ENCODE measurements at places on chromosomes 4 and X.

GRCh38 chrX:24306440-24306839 lies 7.4 kb downstream of the SUPT20HL2 start:
- DNase-seq: no peak

- DNase-seq: no peak
Measured at GRCh38 chr4:5881340-5881739, 11.5 kb downstream of the CRMP1 start.

- DNase-seq: no peak
Measured at GRCh38 chr4:158496030-158496741, 25.5 kb upstream of the RXFP1 start.

DNA sequence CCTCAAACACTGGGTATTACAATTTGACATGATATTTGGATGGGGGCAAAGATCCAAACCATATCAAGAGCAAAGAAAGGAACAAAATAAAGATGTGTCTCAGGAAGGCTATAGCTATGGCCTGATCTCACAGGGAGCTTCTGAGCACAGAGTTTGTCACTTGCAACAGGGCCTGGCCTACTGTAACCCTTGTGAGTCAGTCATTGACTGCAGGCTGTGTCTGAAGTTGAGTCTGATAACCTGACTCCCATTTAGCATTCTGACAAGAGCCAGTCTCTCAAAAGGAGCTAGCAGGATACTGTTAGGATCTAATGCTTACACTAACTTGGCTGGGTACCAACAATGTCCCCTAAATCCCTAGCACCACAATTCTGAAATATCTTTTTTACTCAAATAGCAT lies 612.5 kb upstream of the TECRL start:
- DNase-seq: no peak

DNA sequence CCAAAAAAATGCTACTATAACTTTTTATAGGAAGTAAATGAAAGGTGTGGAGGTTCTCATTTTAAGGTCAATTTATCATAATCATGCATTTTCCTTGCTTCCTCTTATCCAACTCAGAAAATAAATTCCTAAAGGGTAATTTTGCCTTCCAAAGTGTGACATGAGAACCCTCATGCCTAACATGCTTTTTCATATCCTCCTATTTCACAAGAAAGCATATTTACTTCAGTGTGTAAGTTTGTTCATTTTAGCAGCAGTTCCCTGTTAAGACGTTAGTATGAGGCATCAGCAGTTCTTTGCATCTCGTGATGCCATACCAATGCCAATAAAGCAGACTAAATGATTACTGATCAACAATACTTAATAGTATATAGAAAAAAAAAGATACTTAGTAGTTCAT lies 18.4 kb downstream of the WDFY3 start:
- no peak for DNase-seq

DNA sequence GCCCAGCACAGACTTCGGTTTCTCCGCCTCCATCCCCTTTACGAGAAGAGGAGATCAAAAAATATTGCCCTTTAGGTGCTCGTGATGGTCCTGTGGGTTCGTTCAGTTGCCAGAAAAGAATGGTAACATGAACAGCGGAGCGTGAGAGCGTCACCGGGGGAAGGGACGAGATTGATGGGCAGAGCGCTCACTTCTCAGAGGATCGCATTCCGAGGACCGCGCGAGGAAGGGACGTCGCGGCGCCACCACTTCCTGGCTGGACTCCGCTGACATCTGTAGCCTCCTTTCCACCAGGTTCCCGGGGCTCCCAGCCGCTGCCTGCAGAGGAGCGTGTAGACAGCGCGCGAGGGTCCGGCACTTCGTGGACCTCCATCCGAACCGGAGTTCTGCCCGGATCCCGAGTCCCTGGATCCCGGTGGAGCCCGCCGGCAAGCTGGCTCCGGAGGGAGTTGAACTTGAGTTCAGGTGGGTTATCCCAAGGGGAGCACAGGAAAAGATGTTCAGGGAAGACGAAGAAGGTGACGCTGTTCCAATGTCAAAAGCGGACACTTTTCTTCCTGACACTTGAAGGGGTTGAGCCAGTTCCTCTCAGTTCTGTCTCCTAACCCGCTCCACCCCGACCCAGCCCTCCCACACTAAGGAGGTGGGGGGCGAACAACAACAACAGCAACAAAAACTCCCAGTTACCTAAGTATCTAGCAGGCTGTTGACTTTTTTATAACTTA lies 484 bp downstream of the GALNTL6 start:
- DNase-seq: no peak

DNA sequence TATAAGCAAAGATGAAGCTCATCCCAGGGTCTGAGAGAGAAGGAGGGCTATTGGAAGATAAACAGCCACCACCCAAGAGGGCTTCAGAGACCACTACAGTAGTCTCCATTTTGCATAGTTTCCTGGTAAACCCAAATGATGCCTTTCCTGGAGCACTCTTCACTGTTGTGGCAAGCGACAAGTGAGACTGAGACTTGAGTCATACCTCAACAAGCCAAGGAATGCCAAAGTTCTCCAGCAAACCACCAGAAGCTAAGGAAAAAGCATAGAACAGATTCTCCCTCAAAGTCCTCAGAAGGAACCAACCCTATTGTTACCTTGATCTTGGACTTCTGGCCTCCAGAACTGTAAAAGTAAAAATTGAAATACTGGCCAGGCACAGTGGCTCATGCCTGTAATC lies 65.9 kb downstream of the LARP7 start:
- no peak for DNase-seq
